T-helper 17 cell (primary cell): ENCODE measurements at places on chromosomes 16 and 17. TPM values are rescaled to one million over a fixed set of nuclear protein-coding genes. Genes with fewer than 3 reads are reported as not detected.

DNA sequence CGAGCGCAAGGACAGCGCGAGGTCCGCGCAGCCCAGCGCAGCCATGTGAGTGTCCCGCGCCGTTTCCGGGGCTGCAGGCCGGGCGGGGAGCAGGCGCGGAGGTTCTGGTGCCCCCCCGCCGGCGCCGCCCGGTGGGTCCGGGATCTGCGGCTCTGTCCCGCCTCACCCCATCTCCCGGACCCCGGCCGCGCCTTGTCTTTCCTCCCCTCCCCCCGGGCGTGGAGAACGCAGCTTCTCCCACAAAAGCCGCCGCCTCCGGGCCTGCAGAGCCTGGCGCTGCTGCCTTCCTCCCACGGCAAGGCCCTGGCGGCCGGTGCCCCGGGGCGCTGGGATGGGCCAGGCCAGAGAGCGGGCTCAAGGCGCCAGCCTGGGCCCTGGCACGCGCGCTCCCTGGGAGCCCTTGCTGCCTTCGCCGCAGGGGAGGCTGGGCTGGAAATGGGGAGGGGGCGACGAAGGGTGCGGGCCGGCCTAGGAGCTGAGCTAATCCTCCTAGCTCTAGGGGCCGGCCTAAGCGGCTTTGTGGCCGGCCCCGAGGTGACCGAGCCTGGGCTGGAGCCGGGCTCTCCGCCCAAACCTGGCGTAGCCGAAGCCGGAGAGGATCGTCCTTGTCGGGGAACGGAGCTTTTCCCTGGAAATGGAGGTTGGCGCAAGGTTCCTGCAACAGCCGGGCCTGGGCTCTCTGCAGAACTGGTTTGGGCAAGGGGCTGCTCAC is 397 bp downstream of the RIPOR1 start:
- H3K4me1 ChIP-seq = peaks cover 27% of the 10 kb centered on the region
- no peaks in the 10 kb centered on the region for H3K36me3 ChIP-seq
- H3K27me3 ChIP-seq = peaks cover 15% of the 10 kb centered on the region
- peak overlapping the region; percentile 90 for H3K4me3 ChIP-seq

Gene GLIS2
- total RNA-seq = 0.10 TPM

DNA sequence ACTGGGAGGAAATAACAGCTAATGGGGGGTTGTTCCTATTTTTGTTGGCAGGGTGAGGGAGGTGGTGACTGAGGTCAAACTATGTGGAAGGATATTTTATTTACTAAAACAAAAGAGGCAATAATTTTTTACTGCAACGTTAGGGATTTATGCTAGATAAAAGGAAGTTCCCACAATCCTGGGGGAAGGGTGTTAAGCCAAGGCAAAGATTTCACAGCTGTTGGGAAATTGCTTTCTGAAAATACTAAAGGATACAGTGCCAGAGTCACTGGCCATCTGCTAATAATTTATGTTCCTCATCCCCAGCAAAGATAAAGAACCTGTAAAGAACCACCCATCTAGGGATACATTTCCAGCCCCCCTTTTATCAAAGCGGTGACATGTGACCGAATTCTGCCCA is 756.0 kb upstream of the RBFOX1 start:
- DNase-seq = no peak
- no peaks in the 10 kb centered on the region for H3K27me3 ChIP-seq
- no peak overlapping the region for H3K27ac ChIP-seq
- H3K36me3 ChIP-seq = no peaks in the 10 kb centered on the region

Gene GNAO1
- 7.2 TPM for total RNA-seq

DNA sequence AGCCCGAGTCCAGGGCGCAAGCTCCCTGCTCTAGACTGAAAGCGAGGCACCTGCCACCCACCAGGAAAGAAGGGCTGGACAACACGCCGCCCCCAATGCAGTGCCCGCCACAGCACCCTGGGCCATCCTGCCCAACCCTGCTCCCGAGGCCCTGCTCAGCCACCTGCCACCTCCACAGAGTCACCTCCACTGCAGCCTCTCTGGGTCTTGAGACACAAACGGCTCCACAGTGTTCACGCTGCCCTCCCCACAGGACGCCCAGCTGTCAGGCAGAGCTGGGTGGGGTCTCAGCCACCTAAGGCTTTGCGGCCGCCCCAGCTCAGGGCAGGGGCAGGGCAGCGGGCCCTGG is 9.3 kb downstream of the CLCN7 start:
- H3K4me3 ChIP-seq = peak overlapping the region; percentile 31
- H3K27me3 ChIP-seq = no peaks in the 10 kb centered on the region
- H3K4me1 ChIP-seq = peaks cover 17% of the 10 kb centered on the region
- DNase-seq = no peak
- no peaks in the 10 kb centered on the region for H3K36me3 ChIP-seq
- no peak overlapping the region for H3K27ac ChIP-seq

Gene RPL26
- total RNA-seq = 2,885 TPM

Gene SLC12A3
- total RNA-seq = not detected

- no peaks in the 10 kb centered on the region for H3K27me3 ChIP-seq
- H3K36me3 ChIP-seq = peaks cover 4% of the 10 kb centered on the region
- H3K4me3 ChIP-seq = no peak overlapping the region
- DNase-seq = no peak
- peak overlapping the region; percentile 35 for H3K27ac ChIP-seq
Measured at GRCh38 chr17:67459985-67460384, 82.9 kb downstream of the PITPNC1 start.

GRCh38 chr17:76241204-76241538 is 878 bp upstream of the RNF157 start:
- DNase-seq = no peak
- no peaks in the 10 kb centered on the region for H3K27me3 ChIP-seq
- peak overlapping the region; percentile 94 for H3K4me3 ChIP-seq
- H3K27ac ChIP-seq = peak overlapping the region; percentile 19
- H3K4me1 ChIP-seq = peaks cover 33% of the 10 kb centered on the region
- no peaks in the 10 kb centered on the region for H3K36me3 ChIP-seq

GRCh38 chr16:23174622-23175021 is 7.9 kb upstream of the SCNN1G start:
- H3K36me3 ChIP-seq = peaks cover 3% of the 10 kb centered on the region
- peaks cover 3% of the 10 kb centered on the region for H3K4me1 ChIP-seq
- no peak for DNase-seq
- H3K4me3 ChIP-seq = no peak overlapping the region

- peaks cover 11% of the 10 kb centered on the region for H3K27me3 ChIP-seq
- no peak for DNase-seq
- no peaks in the 10 kb centered on the region for H3K36me3 ChIP-seq
- H3K4me3 ChIP-seq = no peak overlapping the region
- peaks cover 7% of the 10 kb centered on the region for H3K4me1 ChIP-seq
Measured at GRCh38 chr16:84893849-84894599, 74.2 kb downstream of the CRISPLD2 start.

Gene MARCHF10
- 0.80 TPM for total RNA-seq

GRCh38 chr16:81601008-81601428 is 156.4 kb downstream of the CMIP start:
- H3K36me3 ChIP-seq = no peaks in the 10 kb centered on the region
- H3K27me3 ChIP-seq = no peaks in the 10 kb centered on the region
- H3K27ac ChIP-seq = peak overlapping the region; percentile 56
- H3K4me3 ChIP-seq = no peak overlapping the region
- H3K4me1 ChIP-seq = peaks cover 13% of the 10 kb centered on the region
